ENCODE measurements at places on chromosomes 6 and 20. TPM values are rescaled to one million over a fixed set of nuclear protein-coding genes. Genes with fewer than 3 reads are reported as not detected.

The GSTA3 gene
- not detected for total RNA-seq

The HCRTR2 gene
- total RNA-seq: not detected

The SNX9 gene
- 45.8 TPM for total RNA-seq

The CST5 gene
- not detected for total RNA-seq

The EXOC2 gene
- total RNA-seq: 23.6 TPM

The CFB gene
- 41.4 TPM for total RNA-seq

The RBM24 gene
- 8.9 TPM for total RNA-seq

The RBPJL gene
- not detected for total RNA-seq

Data from ureter (tissue), 1 donor.